GM23248 (cell line): ENCODE measurements at places on chromosomes 12 and 14.

GRCh38 chr12:14213542-14213941 lies 151.9 kb upstream of the ATF7IP start:
- no peak for DNase-seq

DNA sequence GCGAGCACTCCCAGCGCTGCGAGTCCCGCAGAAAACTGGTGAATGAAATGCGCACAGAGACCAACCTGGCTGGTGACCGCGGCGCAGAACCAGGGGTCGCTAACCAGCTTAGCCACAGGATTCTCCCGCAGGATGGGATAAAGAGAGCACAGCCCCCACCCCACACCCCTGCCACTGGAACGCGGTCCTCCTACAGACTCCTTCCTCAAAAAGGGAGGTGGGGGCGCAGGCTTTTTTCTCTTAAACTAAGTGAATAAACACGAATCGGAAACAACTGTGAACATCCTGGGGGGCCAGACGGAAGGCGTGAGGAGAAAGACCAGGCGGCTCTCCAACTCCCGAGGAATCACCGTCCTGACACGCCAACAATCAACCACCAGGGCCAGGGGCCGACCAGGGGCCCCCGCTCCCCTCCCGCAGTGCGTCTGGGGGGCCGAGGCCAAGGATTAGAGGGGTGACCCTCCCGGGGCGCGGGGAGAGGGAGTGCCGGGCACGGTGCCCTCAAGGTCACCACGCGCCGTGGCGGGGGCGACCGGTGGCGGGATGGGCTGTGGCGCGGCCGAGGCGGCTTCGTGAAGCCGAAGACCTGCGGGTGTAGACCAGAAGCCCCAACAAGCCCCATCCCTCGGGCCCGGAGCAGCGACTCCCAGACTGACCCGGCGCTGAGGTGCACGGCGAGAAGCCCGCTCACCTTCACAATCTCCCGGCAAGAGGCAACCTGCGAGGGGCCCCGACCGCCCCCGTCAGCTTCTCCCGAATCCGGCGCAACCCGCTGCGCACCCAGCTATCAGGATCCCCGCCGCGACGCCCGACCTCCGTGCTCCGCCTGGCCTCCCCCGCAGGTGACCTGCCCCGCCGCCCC lies 704 bp downstream of the ATP2B1 start:
- DNase-seq: peak; percentile 73

DNA sequence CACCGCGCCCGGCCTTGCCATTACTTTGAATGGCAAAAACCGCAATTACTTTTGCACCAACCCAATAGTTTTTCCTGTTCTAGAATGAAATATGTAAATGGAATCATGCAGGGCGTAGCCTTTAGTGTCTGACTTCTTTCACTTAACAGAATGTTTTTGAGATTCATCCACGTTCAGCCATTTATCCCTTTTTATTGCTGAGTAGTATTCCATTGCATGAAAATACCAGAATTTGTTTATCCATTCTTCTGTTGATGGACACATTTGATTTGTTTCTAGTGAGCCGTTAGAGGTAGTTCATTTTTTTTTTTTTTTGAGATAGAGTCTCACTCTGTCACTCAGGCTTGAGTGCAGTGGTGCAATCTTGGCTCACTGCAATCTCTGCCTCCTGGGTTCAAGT lies 90.6 kb downstream of the SLC25A47 start:
- no peak for DNase-seq

- DNase-seq: no peak
Observed at GRCh38 chr12:8852119-8852518, 29.7 kb downstream of the A2ML1 start.

- peak; percentile 50 for DNase-seq
Observed at GRCh38 chr12:1204581-1205121, 213.6 kb downstream of the ERC1 start.

- DNase-seq: peak; percentile 44
Observed at GRCh38 chr12:15534322-15534721, 212.0 kb downstream of the PTPRO start.

DNA sequence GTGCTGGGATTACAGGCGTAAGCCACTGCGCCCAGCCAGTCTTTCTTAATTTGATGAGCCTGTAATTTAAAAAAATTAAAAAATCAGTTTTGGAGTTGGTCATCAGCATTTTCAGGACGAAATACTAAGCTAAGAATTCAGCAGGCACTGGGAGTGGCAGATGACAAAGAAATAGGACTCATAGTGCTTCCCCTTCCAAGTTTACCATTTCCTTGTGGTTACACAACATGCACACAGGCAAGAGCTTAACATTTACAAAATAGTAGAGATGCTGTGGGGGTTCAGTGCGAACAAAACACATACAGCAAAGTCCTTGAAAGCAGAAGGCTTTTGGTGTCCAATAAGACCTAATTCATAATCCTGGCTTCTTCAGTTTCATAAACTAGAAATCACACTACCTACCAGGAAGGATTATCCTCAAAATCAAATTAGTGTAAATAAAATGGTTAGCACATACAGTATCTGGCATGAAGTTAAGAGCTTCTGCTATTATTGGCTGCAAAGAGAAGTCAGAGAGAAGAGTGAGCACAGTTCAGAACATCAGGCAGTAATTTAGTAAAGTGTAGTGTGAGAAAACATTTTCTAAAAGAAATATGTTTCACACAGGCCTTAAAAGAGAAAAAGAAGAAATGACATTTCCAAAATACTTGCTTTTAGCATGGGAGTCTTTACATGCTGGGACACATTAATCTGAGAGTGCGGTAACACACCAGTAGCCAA lies 22.2 kb upstream of the KIF21A start:
- no peak for DNase-seq

DNA sequence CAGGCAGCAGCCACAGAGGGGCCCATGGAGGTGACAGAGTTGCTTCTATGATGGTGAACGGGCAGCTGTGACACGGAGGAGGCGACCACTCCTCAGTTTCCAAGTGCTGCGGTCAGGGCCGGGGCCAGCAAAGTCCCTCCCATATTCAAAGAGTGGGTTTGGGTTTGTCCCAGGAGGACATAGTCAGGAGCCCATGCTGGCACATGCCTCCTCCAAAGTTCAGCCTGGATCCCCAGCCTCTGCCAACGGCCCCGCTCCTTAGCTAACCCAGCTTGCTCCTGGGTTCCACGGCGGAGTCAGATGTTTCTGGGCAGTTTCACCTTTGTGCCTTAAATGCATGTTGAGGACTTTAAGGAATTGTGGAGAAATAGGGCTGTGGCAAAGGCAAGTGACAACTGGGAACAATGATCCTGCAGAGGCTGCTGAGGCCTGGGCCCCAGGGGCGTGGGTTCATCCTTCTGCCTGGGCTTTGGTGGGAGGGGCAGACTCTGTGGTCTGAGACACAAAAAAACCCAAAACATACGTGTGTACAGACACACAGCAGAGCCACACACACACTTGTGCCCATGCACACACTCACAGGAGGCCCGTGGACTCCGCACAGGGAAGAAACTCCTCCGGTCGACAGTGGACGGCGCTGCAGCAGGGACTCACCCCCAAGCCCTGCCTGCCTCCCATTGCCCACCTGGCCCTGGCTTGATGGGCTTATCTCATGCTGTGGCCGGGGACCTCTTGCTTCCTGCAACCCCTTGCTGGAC lies 399.4 kb downstream of the TMEM121 start:
- no peak for DNase-seq

DNA sequence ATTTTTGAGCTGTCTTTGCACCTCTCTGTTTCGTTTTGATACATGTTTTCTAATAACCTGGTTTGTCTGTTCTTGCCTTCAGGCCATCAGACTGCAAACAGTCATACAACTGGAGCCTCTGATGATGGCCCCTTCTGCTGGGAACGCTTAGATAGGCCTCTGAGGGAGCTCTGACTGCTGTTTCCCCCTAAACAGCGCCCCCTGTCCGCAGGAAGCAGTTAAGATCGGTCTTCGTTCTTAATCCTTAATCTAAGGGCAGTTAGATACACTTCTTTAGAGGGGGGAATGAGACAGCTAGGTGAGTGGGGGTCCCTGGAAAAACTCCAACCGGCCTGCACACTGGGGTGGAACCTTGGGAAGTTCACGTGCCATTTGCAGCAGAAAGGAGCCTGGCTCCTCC lies 1338.8 kb upstream of the SEL1L start:
- peak; percentile 0 for DNase-seq

- no peak for DNase-seq
Observed at GRCh38 chr14:20617138-20618003, 24.1 kb downstream of the OR6S1 start.

GRCh38 chr14:47524524-47524923 lies 150.9 kb downstream of the MDGA2 start:
- DNase-seq: no peak

GRCh38 chr14:79631276-79631675 lies 580.0 kb downstream of the DIO2 start:
- DNase-seq: no peak
